ENCODE measurements at places on chromosomes 5 and 9.

- no peak for DNase-seq
Observed at GRCh38 chr5:136425921-136426320, 60.6 kb upstream of the TRPC7 start.

DNA sequence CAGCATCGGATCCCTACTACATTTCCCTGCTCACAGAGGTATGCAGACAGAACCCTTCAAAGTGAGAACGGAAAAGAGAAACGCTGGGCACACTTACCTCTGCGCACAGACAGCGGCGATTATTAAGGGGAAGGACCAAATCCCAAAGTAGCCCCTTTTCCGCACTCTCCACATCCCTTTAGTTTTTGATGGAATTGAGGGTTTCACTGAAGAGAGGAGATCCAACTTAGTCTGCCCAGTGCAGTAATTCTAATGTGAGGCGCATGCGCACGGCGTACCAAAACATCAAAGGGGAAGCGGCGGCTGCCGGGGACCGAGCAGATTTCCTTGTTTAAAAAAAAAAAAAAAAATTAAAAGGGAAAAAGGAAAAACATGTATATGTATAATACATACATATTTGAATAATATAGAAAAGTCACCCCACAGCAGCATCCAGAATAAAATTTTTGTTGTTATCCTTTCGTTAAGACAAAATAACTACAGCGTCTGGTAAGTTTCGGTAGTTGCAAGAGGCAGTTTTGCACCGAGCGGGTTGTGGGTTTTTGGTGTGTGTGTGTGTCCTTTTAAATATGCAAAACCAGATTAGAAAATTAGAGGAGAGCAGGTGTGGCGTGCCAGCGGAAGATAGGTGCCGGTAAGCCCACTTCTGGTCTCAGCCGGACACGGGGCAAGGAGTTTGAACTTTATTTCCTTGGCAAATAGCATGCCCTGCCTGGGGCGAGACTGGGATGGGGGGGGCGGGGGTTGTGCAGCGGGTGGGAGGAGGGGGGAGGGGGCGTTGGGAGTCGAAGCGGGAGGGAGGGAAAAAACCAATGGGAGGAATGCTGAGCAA lies at the start of gene GABRB2:
GABRB2 (minus strand) TSS at position 256 of the 832 bp plus-strand sequence; CDS start at position 174, 82 bp downstream.
- DNase-seq, result peak; percentile 38

- DNase-seq, result no peak
Observed at GRCh38 chr5:148776261-148776660, 50.1 kb upstream of the ADRB2 start.

DNA sequence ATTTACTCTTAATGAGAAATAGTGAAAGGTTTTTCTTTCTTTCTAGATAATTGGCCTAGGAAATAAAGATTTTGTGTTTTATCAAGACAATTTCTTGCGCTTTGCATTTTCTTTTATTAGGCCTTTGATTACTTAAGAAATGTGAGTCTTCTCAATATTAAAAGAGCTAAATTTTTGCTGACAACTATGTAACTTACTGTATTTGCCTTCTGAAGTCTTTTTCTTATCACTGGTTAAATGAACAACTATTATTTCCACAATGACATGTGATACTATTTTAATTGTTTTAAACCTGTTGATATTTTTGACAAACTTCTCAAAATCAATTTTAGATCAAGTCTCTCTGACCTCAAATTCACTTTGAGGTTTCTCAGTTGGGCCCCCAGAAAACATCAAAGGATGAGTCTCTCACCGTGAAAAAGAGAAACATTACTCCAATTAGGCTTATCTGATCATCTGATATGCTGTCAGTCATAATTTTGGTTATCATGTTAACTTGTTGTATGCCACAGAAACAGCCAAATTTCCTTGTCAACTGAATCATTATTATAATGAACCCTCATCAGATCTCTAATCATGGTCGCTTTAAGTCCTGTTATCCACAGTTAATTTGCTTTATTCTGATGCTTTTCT lies 48.8 kb downstream of the RAPGEF1 start:
- no peak for DNase-seq

DNA sequence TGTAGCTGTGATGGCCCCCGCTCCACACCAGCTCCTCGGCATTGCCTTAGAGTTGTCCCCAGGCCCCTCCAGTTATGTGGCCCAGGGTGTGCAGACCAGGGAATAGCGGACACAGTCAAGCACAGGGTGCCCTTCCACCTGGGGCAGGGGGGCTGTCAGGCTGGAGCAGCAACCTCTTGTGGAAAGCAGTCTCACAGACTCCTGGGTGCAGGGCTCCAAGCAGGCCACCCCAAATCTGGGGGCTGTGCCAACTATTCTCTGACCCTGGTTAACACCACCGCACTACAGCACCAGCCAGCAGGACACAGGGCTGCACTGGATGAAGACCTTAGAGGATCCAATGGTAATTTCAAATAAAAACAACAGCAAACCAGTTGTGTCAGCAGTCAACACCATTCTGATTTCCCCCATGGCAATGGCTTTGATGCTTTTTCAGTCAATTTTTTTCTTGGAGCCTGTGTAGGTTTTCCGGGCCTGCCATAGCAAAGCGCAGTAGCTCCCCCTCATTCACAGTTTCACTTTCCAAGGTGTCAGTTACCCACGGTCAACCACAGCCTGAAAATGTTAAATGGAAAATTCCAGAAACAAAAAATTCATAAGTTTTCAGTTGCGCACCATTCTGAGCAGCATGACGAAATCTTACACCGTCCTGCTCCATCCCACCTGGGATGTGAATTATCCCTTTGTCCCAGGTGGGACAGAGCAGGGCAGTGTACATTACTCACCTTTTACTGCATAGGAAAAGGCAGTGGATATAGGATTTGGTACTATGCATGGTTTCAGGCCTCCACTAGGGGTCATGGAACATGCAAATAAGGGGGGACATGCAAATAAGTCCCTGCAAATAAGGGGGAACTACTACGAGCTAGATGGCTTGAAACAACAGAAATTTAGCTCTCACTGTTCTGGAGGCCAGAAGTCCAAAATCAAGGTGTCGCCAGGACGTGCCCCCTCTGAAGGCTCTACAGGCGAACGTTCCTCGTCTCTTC lies 49.0 kb downstream of the C5orf15 start:
- DNase-seq, result no peak

GRCh38 chr9:1053986-1054425 lies 3.8 kb downstream of the DMRT2 start:
- no peak for DNase-seq

- no peak for DNase-seq
Observed at GRCh38 chr9:19551124-19551929, 142.5 kb downstream of the ACER2 start.

- DNase-seq, result peak; percentile 21
Observed at GRCh38 chr5:157197086-157197485, 16.4 kb downstream of the ITK start.

- DNase-seq, result no peak
Observed at GRCh38 chr5:141848744-141849414, 29.3 kb downstream of the PCDH1 start.

GRCh38 chr5:116739571-116739970 lies 164.9 kb upstream of the SEMA6A start:
- no peak for DNase-seq

DNA sequence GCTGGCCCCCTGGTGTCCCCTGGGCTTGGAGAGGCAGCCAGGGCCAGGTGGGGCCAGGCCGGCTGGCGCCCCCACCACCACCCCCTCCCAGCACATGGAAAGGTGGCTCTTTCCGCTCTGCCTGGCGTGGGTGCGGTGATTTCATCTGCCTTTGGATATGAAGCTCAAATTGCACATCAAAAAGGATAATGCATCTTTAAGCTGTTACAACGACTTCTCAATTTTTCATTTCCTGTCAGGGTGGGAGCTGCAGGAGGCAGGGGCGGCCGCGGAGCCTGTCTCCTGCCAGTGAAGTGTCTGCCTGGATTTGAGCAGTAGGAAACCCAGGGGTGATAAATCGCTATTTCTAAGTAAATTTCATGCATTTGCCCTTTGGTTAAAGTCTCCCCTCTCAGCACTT lies 169.2 kb upstream of the MVB12B start:
- no peak for DNase-seq

- no peak for DNase-seq
Observed at GRCh38 chr5:134857401-134857800, 11.6 kb downstream of the C5orf24 start.

GRCh38 chr9:71797266-71797665 lies 29.0 kb upstream of the CEMIP2 start:
- no peak for DNase-seq

GRCh38 chr5:131959906-131960305 lies 14.4 kb upstream of the MEIKIN start:
- no peak for DNase-seq

DNA sequence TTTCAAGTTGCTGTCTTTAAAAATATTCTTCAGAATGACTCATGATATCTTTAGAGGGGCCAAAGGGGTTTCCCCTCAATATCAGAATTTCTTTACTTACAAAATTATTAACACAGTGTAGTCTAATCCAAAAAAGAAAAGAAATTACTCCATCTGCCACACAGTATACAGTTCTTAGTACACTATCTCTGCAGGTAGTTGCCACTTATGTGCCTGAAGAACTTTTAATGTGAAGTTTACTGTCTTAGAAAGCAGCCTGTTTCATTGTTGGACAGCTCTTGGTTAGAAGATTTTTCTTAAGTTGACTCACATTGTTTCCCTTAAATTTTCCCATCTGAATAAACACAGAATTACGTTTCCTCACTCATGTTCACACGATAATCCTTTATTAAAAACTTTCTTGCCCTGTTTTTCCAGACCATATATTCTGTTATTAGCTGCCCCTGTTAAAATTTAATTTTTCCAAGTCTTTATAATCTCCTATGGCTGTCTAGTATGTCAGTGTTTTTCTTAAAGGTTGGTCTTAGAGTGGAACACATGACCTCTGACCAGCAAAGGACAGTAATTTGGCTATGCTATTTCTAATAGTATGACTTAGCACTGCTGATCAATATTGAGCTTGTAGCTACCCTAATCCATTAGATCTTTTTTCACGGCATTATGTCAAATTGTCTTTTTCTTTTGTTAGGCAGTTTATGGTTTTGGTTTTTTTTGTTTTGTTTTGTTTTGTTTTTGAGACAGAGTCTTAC lies 21.8 kb upstream of the FKTN start:
- DNase-seq, result no peak

GRCh38 chr9:91978740-91979414 lies 28.8 kb upstream of the ROR2 start:
- peak; percentile 18 for DNase-seq

- no peak for DNase-seq
Observed at GRCh38 chr5:27875148-27875547, 836.8 kb upstream of the CDH9 start.

GRCh38 chr5:123755653-123756317 lies 243.8 kb downstream of the CSNK1G3 start:
- DNase-seq, result no peak

DNA sequence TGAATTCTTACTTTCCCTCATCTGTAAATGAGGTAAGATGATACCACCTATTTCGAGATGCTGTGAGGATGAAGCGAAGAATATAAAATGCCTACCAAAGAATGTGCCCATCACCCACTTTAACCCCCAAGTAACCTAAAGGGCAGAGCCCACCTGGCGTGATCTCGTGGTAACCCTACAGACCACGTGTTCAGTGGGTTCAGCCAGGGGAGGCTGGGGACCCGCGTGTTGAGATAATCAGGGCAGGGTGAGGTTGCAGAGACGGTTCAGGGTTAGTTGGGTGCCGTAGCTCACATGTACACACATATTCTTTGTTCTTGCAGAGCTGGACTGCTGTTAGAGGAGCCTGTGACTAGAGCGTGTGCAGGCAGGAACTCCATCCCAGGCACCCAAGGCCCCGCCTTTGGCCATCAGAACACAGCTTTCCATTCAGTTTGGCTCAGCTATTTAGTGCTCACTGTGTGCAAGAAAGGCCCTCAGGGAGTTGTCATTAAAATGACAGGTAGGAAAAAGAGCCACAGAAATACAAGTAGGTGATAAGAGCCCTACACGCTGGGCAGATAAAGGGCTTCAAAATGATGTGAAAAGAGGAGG lies 56.5 kb upstream of the HAND1 start:
- DNase-seq, result no peak

DNA sequence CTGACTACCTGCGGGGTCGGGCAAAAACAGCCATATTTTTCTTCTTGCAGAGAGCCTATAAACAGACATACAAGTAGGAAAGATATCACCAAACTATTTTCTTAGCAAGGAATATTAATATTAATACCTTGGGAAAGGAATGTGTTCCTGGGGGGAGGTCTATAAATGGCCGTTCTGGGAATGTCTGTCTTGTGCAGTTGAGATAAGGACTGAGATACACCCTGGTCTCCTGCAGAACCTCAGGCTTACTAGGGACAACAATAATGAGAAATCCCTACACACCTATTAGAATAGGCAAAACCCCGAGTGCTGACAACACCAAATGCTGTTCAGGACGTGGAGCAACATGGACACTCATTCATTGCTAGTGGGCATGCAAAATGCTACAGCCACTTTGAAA lies 297.2 kb downstream of the DRD1 start:
- DNase-seq, result no peak

DNA sequence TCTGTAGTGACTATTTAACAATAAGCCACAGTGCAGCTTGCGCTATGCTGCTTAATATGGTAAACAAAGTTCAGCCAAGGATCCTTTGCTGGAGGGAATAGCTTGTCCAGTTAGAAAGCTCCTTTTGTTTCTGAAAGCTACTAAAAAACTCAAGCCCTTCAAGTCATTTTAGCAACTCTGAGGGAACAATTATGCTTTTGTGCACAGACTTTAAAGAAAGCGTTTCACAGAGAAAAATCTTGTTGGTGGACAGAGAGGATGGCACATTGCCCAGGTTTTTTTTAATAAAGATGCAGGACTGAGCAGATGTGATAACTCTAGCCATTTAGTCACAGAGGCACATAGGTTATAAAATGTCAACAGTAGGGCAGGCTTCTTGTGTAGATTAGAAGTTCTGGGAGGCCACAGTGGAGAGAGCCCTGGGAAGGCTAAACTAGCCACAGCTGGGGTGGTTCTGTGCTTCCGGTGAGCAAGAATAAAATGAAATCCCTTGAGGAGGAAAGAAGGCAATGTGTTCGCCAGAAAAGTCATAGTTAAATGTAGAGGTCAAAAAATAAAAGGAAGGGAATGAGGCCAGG lies 63.4 kb downstream of the ALDH7A1 start:
- no peak for DNase-seq

DNA sequence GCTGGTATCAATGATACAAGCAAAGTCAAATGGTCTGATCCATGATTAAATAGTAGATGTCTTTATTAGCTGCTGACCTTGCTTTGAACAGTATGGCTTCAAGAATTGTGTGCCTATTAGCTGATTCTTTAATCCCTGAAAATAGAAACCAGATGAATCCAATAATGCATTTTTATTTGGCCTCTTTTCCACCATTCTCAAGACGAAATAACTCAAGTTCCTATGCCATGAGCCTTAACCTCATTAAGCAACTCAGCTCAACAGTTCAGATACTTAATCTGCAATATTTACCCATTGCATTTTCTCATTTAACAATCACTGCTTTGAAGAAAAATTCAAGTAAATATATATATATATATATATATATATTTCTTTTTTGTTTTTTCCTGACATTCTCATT lies 588.6 kb upstream of the MEF2C start:
- no peak for DNase-seq

GRCh38 chr5:55966284-55966683 lies 28.5 kb downstream of the IL6ST start:
- DNase-seq, result no peak

DNA sequence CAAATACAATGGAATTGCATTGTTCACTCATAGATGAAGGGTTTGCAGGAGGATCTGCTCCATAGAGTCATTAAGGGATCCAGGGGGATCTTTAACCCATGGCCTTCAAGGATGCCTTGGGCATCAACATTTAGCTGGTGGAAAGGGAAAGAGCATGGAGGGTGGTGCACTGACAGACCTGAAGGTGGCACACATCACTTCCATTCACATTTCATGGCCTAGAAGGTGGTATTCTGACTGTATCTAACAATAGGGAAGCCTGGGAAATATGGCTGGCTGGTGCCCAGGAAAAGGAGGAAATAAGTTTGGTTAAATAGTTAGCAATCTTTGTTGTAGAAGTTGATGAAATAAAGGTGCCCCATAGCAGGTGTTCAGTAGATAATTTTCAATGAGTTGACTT lies 230.2 kb downstream of the CD180 start:
- DNase-seq, result no peak
